ENCODE measurements at places on chromosomes 2 and 18.

GRCh38 chr2:32678825-32679224 is 51.0 kb downstream of the TTC27 start:
- no peak for DNase-seq

GRCh38 chr2:58131191-58132011 is 84.8 kb downstream of the VRK2 start:
- no peak for DNase-seq

GRCh38 chr2:181239201-181239799 is 217.9 kb upstream of the ITGA4 start:
- DNase-seq: no peak

DNA sequence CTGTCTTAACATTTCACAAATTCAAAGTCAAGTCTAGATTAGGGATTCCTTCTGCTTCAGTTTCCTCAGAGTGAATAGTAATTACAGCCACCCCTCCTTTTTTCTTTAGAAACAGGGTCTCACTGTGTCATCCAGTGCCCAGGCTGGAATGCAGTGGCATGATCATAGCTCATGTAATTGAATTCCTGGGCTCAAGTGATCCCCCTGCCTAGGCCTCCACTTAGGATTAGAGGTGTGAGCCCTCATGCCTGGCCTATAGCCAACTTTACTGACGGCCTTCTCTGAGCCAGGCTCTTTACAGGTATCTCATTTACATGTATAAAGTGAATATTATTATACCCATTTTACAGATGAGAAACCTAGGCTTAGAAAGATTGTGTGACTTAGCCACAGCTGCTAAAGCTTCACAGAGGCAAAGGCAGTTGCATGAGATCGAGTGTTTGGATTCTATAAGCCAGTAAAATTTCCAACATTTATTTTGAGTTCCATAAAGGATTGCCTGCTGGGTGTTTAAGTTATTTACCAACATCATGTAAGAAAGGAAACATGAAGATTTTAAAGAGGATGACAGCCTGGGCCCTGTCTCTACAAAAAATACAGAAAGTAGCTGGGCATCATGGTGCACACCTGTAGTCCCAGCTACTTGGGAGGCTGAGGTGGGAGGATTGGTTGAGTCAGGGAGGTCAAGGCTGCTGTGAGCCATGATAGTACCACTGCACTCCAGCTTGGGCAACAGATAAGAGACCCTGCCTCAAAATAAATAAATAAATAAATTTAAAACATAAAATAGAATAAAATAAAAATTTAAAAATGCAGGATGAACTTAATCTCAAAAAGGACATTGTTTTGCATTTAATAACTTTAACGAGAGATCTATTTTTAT is 1.8 kb downstream of the ENOSF1 start:
- DNase-seq: no peak

DNA sequence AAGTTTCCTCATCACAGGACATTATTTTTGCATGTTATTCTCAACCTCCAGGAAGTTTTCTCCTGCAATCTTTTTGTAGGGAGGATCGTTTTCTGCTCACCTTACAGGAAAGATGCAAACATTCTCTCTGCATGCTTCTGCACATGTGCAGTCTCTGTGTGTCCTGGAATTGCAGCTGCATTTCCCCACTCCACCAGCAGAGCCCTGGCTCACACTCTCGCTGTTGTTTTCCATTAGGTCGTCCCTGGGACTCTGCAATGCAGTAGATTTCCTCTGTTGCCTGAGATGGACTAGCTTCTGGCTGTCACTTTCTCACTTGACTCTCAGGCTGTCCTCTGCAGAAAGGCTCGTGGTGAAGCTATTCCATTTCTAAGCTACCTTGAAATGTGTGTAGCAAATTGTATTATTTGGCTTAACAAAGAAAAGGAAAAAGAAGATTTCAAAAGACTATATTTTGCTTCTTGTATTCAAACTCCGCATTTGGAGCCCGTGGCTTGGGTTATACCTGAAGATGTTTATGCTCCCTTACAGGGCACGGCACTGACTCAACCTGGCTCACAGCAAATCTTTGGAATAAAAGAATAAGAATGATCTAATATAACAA is 346.7 kb downstream of the RAD51AP2 start:
- DNase-seq: no peak

GRCh38 chr2:149825473-149825872 is 237.9 kb upstream of the MMADHC start:
- DNase-seq: no peak

DNA sequence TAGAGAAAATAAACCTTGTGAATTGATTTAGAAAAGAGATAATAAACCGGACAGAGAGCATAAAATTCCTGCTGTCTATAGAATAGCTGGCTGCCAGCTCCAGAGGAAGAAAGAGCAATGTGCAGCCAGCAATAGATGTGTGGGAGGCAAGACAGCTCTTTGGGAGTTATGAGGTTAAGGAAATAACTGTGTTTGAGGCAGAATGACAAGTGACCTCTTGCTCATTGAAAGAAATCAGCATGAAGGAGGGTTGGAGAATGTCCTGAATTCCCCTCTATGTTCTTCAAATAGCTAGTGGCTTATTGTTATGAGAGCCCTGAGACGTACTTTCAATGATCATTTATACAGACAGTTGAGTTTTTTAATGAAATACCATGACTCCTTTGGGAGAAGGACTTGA is 1009.9 kb upstream of the NXPH2 start:
- no peak for DNase-seq

DNA sequence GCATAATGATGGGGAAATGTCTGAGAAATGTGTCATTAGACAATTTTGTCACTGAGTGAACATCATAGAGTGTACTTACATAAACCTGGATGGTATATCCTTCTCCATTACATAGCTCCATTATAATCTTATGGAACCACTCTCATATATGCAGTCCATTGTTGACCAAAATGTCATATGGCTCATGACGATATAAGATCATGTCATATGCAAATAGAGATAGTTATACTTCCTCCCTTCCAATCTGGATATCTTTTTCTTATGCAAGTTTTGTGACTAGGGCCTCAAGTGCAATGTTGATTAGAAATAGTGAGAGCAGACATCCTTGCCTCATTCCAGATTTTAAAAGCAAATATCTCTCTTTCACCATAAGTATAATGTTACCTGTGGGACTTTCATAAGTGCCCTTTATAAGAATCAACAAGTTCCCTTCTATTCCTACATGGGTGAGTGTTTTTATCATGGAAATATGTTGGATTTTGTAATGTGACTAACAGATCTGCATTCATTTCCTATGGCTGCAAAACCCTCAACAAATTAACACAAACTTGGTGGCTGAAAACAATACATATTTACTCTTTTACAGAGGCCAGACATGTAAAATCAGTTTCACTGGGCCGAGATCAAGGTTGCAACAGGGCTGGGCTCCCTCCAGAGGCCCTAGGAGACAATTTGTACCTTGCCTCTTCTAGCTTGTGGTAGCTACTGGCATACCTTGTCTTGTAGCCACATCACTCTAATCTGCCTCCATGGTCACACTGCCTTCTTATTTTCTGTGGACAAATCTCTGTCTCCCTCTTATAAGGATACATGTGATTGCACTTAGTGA is 21.6 kb upstream of the SULT1C4 start:
- DNase-seq: no peak

DNA sequence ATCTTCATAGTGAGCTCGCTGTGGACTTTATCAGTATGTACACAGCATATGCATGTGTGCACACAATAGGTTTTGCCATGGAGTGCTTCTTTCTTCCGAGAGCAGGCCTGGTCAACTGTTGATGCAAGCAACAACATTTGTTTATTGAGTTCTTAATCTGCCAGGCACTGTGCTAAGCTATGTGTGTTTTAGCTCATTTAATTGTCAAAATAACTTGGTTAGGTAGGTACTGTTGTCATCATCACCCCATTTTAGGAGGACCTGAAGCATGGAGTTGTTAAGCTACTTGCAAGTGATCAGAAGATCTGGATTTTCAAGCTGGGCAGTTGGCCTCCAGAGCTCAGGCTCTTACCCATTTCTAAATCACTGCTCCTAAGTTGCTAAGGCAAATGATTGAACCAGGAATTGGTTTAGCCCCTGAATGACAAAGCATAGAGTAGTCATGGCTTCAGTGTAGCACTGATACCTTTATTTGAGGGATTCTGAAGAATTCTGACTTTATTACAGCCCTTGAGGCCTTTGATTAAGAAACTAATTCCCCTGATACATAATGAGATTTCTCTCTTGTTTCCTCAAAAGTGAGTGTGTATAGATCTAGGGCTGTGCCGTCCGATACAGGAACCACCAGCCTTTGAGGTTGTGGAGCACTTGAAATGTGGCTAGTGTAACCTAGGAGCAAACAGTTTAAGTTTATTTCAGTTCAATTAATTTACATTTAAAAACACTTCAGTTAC is 132.9 kb downstream of the FMNL2 start:
- no peak for DNase-seq

- peak; percentile 72 for DNase-seq
Observed at GRCh38 chr2:39227628-39228412, 15.9 kb downstream of the CDKL4 start.

GRCh38 chr2:163713534-163714311 is 22.1 kb downstream of the FIGN start:
- no peak for DNase-seq

DNA sequence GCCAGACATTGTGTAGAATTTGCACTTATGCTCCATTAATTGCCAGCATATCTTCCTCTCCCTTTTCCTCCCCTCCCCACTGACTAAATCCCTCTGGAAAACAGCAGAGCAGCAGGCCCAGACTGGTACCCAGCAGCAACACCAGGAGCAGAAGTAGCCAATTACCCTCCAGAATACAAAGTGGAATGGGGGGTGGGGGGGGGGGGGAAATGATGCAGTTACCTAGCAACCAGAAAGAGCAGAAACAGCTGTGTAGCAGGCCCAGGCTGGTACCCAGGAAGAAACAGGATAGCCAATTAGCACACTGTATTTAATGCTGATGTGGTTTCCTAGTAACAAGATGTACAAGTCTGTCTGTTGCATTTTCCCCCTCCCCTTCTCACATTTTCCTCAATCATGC is 52.3 kb downstream of the KLF7 start:
- DNase-seq: no peak

GRCh38 chr18:36655074-36655473 is 173.7 kb downstream of the TPGS2 start:
- DNase-seq: no peak

- no peak for DNase-seq
Observed at GRCh38 chr18:74715865-74716712, 118.4 kb downstream of the ZNF407 start.

Measured in effector memory CD8-positive, alpha-beta T cell (primary cell).